Lung microvascular endothelial cell (primary cell): ENCODE measurements at places on chromosomes 13 and 19. TPM values are rescaled to one million over a fixed set of nuclear protein-coding genes. Genes with fewer than 3 reads are reported as not detected.
A peak's percentile ranks its signal among the peaks of the same experiment; 100 is the strongest.

Gene PAK4
- total RNA-seq: 2.6 and 3.1 TPM in 2 replicates

Gene TUBA3C
- not detected in 2 replicates for total RNA-seq

Gene KCNRG
- total RNA-seq: 5.9 and 10.7 TPM in 2 replicates

Gene SLC7A10
- not detected in 2 replicates for total RNA-seq

Gene THSD1
- 39.7 and 77.2 TPM in 2 replicates for total RNA-seq

DNA sequence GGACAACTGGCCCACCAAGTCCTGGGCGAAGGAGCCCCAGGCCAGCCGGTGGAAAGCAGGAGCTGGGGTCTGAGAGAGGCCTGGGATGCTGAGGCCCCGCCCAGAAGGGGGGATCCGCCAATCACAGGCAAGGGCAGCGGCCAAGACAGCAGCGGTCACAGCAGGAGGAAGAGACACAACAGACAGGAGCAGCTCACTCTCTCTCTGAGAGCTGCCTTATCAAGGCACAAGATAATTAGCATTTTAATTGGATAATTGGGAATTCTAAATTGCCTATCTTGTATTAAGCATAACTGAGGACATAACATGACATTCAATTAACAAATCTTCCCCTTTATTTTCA lies 46.2 kb downstream of the CEBPG start:
- DNase-seq: no peak

DNA sequence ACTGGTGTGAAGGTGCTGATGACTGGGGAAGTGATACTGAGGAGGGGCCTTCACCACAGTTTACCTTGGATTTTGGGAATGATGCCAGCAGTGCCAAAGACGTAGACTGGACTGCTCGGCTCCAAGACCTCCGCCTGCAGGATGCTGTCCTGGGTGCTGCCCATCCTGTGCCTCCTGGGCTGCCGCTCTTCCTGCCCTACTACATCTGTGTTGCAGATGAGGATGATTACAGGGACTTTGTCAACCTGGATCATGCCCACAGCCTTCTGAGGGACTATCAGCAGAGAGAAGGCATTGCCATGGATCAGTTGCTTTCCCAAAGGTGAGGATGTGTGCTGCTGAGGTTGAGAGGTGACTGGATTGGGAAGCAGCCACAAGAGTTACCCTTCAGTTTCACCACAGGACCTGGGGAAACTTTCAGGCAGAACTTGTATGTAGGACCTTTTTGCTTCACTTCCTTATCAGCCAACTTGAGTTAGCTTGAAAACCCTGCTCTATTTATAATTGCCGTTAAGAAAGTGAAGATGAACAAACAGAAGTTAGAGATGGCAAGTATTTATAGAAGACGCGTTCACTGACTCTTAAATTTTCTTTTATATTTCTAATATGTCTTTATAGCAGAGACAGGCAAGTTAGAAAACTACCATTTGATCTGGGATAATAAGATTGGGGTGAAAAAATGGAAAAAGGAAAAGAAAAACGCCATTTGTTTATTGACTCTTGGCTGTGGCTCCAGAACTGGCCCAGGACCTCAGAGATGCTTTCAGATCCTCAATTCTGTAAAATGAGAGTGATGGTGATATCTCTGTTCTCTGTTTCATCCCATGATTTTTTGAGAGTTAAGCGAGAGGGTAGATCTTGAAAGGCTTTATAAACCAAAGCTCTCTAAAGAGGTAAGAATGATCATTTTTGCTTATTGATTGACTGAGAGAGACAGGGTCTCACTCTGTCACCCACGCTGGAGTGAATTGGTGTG lies 5.3 kb downstream of the PDCD2L start:
- DNase-seq: no peak

GRCh38 chr13:20219577-20219976 lies 12.5 kb downstream of the GJB6 start:
- DNase-seq: no peak

DNA sequence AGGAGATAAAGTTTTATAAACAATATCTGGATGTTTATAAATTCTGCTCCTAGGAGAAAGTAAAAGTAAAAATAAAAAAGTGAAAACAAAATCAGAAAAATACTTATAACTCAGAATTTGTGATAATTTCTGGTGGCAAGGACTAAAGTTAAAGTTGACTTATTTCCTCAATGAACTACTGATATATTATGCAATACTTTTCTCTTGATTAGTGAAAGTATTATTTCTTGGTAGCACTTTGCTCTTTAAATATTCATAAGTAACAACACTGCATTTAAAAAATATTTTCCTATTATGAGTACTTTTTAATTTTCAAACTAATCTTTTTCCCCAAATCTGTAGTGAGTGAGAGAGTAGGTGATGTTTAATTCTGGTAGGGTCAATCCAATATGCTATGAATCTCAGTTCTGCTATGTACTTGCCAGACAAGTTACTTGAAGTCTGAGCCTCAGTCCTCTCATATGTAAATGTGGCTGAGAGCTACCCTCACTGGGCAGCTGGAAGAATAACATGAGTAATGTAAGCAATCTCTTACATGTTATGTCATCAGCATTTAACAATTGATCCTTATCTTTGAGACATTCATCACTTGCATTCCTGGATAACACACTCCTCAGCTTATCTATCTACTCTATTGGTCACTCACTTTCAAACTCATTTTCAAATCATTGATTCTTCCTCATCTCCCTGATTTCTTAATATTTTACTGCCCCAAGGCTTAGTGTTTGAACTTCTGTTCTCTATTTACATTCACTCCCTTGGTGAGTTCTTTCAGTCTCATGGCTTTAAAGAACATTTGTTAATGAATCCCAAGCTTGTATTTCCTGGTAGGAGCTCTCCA lies 239.0 kb downstream of the RGCC start:
- no peak for DNase-seq

DNA sequence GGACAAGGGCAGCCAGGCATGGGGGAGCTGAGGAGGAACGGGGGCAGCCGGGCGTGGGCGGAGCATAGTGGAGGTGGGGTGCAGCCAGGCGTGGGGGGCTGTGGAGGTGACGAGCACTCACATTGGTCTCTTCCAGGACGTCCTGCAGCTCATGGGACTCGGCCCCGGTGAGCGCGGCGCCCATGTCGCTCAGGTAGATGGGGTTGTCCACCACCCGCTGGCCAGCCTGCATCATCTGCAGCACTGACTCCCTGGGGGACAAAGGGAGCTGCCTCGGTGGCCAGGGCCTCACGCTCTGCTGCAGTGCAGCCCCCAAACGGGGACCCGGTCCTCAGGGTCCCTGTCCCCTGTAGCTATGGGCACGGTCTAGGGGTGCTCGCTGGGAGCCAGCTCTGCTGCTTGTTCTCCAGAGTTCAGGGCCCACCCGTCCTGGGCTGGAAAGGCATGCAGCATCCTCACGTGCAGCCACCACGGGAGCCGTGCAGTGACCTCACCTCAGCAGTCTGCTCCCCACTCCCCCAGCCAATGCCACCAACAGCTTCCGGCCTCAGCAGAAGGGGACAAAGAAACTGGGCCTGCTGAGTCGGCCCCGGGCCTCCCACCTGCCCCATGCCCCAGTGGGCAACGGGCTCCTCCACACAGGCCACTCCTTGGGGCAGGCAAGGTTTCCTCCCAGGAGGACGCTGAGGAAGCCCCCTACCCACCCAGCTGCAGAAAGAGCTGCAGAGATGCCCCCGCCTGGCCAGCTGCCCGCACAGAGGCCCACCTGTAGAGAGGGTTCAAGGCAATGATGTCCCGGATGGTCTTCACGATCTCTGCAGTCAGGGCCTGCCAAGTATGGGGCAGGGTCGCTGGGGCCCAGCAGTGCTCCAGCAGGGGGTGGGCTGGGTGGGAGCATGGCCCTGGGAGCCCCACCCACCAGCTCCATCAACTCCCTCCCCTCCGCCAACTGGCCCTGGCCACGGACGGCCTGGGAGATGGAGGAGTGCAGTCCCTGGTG lies 12.1 kb downstream of the LONP1 start:
- DNase-seq: no peak

- no peak for DNase-seq
These were observed 6.9 kb upstream of the FXYD3 start for GRCh38 chr19:35108730-35109129.

DNA sequence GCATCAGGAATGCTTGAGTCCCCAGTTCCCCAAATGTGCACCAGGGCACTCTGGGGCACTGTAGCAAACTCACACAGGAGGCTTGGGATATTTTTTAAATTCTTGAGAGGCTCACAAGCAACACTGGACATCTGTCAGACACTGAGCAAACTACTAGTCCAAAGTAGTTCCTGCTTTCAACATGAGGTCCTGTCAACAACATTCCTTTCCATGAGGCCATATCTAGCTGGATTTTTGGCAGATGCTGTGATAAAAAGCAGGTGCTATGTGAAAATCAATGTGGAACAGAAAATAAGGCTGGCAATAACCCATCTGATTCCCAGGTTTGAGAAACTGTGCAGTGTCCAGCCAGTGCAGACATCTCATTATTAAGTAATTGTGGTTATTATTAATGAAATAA lies 50.5 kb downstream of the STARD13 start:
- DNase-seq: peak; percentile 73

DNA sequence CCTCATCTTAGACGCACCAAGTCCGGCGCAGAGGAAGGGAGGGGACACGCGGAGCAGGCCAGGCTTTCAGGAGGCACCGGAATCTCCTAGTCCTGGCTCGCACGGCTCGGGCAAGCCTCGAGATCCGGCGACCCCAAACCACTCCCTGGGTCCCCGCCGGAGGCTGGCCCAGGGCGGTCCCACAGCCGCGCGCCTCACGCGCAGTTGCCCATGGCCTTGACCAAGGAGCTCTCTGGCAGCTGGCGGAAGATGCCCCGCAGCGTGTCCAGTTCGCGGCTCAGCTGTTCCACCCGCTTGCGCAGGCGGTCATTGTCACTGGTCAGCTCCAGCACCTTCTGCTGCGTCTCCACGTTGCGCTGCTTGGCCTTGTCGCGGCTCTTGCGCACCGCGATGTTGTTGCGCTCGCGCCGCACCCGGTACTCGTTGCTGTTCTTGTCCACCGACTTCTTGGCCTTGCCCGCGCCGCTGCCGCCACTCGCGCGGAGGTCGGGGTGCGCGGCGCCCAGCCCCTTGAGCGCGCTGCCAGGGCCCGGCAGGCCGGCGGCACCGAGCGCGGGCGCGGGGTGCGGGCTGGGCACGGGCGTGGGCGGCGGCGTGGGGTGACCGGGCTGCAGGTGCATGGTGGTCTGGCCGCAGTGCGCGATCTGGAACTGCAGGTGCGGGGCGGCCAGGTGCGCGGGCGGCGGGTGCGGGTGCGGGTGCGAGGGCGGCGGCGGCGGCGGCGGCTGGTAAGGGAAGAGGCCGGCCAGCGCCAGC lies 1.0 kb downstream of the CEBPA start:
- no peak for DNase-seq

DNA sequence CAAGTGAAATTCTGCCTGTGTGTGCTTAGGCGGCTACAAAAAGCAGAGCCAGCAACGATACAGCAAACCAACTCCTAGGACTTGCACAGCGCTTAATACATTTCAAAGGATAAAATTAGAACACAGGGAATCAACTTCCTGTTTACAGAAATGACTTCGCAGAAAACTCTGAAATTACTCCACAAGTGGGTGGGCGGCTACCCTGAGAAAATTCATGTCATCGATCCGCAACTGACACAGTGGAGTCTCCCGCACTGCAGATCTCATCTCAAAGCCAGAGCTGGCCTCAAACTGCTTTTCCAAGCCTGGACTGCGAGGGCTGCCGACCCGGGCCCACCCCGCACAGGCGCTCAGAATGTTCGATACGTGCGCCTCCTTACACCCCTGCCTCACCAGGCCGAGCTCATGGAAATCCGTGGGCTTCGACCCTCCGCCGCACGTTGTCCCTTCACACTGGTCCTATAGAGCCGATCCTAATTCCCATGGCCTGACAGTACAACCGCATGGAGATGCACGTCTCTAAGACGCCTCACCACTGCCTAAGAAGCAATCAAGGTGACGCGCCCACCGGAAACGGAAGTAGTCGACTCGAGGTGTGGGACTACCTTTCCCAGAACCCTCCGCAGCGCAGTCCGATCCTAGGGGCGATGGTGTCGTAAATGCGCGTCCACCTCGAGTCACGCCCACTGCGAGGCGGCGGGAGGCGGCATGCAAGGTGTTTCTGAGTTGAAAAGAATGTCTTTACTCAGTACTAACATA lies at the start of gene ZNF229:
TSS of gene ZNF229 (minus strand) at position 557 of the 759 bp plus-strand sequence. CDS start 5,625 bp downstream, outside the sequence.
- peak; percentile 92 for DNase-seq

GRCh38 chr19:17860331-17860992 lies 752 bp downstream of the RPL18A start:
- DNase-seq: peak; percentile 48

DNA sequence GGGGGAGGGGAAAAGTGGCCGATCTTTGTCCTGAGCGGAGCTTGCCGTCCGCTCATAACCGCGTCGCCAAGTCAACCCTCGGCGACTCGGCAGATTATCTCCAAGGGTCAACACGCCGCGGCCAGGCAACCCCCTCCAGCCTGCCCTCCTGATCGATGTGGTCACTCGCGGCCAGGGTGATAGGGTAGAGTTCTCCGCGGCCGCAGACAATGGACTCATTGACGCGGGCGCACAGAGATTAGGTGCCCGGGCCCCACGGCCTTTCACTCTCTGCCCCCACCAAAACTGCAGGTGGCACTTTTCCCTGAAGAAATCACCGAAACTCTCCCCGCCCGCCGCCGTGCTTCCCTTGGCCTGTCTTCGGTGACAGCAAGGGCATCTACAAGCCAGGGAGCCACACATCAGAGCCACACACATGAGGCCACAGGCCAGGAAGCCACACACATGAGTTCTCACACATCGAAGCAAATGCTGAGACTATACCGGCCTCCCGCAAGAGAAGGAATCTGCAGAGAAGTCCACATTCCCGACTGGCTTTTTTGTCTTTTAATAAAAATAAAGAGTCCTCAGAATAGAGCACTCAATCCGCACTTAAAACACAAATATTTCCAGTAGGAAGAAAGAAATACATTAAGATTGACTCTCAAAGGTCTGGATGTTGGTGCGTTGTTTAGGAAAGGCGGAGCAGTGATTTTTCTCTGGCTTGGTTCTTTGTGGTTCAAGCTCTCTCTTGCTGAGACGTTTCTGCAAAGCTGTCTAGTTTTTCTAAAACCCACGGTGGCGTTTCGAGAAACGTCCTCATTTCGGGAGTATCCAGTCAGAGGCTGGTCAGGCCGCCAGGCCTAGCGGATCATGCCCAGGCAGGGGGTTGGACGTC lies 1.5 kb upstream of the PDX1 start:
- no peak for DNase-seq

DNA sequence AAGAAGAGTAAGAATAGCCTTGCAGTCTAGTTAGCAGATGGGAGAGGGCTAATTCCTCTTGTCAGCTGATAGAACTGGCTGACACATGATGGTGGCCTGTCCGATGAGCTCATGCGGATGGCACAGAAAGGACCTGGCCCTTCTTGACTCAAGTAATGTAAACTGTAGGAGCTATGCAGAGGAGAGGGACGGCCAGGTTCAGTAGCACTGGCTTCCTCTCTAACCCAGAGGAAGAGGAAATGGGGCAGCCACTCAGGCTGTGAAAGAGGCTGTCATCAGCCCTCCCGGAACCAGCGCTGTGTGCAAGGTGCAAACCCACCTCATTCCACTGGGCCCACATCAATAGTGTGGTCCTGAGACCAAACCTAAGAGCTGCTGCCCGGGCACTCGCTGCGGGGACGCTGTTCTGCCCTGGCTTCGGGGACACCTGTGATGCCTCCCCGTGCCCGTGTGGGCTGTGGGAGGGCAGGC lies 30.8 kb upstream of the USE1 start:
- DNase-seq: no peak
